ENCODE measurements at places on chromosomes 1 and 21. TPM values are rescaled to one million over a fixed set of nuclear protein-coding genes. Genes with fewer than 3 reads are reported as not detected.

The LCE1C gene
- total RNA-seq, result not detected

The TCHHL1 gene
- total RNA-seq, result not detected

The NUDT4B gene
- 0.37 TPM for total RNA-seq

The MX2 gene
- total RNA-seq, result 0.03 TPM

The HENMT1 gene
- total RNA-seq, result 5.0 TPM

The KCNT2 gene
- total RNA-seq, result not detected

The SCMH1 gene
- total RNA-seq, result 12.6 TPM

The TMEM81 gene
- total RNA-seq, result 2.0 TPM

The LCE3D gene
- total RNA-seq, result 1.3 TPM

The RPAP2 gene
- total RNA-seq, result 11.0 TPM

The LRRC3 gene
- 1.0 TPM for total RNA-seq

The MYOG gene
- total RNA-seq, result not detected

The EGLN1 gene
- total RNA-seq, result 48.1 TPM

The ZNF593OS gene
- total RNA-seq, result 0.36 TPM

The HSD3B2 gene
- total RNA-seq, result not detected

The LRRC8C gene
- total RNA-seq, result 16.4 TPM

The SLAMF8 gene
- not detected for total RNA-seq

The SERPINC1 gene
- total RNA-seq, result 0.16 TPM

The HSF2BP gene
- total RNA-seq, result 1.6 TPM

The MROH9 gene
- not detected for total RNA-seq

The AK5 gene
- total RNA-seq, result 7.8 TPM

The CDA gene
- total RNA-seq, result 42.4 TPM

The MOB3C gene
- 4.8 TPM for total RNA-seq

The CFAP74 gene
- not detected for total RNA-seq

The PLCH2 gene
- total RNA-seq, result 0.19 TPM

The NPPB gene
- 0.56 TPM for total RNA-seq

The DNAJC28 gene
- 0.33 TPM for total RNA-seq

The ZBTB48 gene
- total RNA-seq, result 10.3 TPM

Measured in A549 treated with RU486 at 1 μM for 4 hours (cell line).